ENCODE measurements at places on chromosomes 7 and 10. TPM values are rescaled to one million over a fixed set of nuclear protein-coding genes. Genes with fewer than 3 reads are reported as not detected.
A peak's percentile ranks its signal among the peaks of the same experiment; 100 is the strongest.

Gene C10orf53
- not detected for polyA plus RNA-seq

DNA sequence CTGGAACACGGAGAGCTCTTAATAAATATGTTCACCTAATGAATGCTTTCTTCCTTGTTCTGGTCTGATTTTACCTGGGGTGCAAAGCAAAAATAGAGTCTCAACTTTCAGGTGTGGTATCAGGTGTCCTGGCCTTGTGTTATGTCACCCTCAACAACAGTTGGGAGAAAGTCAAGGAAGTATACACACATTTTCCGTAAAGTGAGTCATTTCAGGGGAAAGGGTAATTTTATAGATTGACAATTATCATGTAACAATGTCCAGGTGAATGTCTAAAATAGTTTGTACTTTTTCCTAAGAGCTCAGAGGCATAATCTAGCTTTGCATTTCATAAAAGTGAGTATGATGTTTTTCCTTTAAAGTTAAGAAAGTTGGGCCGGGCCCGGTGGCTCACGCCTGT lies 287.4 kb downstream of the SKIDA1 start:
- no peak for DNase-seq

GRCh38 chr7:55179931-55180682 lies 161.3 kb downstream of the EGFR start:
- no peak for DNase-seq

DNA sequence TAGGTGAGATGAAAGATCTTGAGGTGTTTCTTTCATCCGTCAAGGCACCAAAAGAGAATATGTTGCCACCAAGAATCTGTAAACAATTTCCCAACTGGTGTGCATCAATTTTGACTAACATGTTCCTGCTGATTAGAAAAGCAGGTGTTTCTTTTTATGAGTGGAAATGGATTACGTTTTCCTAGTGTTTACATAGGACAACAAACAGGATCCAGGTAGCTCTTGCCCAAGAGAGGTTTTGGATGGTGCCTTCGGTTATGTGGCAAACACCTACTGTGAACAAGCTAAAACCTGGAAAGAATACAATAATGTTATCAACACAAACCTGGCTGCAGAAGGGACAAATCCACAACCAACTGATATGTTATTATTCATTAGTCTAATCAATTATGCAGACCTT lies 53.6 kb upstream of the WNT16 start:
- no peak for DNase-seq

GRCh38 chr10:97255512-97256293 lies 36.7 kb downstream of the ARHGAP19 start:
- no peak for DNase-seq

GRCh38 chr10:66748217-66748616 lies 177.6 kb upstream of the LRRTM3 start:
- DNase-seq: no peak

Gene SOSTDC1
- polyA plus RNA-seq: 0.07 TPM

GRCh38 chr10:113336549-113337130 lies 216.2 kb upstream of the HABP2 start:
- no peak for DNase-seq

Gene ASZ1
- polyA plus RNA-seq: 0.03 TPM

DNA sequence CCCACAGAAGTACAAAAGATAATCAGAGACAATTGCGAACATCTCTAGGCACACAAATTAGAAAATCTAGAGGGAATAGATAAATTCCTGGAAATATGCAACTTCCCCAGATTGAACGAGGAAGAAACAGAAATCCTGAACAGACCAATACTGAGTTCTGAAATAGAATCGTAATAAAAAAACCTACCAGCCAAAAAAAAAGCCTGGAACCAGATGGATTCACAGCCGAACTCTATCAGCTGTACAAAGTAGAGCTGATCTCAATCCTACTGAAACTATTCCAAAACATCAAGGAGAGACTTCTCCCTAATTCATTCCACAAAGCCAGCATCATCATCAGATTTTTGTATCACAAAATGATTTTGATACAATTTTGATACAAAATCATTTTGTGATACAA lies 206.4 kb downstream of the REEP3 start:
- DNase-seq: no peak

- peak; percentile 5 for DNase-seq
Observed at GRCh38 chr10:14879124-14879927, 660 bp downstream of the SUV39H2 start.

Gene COL17A1
- polyA plus RNA-seq: 0.12 TPM

DNA sequence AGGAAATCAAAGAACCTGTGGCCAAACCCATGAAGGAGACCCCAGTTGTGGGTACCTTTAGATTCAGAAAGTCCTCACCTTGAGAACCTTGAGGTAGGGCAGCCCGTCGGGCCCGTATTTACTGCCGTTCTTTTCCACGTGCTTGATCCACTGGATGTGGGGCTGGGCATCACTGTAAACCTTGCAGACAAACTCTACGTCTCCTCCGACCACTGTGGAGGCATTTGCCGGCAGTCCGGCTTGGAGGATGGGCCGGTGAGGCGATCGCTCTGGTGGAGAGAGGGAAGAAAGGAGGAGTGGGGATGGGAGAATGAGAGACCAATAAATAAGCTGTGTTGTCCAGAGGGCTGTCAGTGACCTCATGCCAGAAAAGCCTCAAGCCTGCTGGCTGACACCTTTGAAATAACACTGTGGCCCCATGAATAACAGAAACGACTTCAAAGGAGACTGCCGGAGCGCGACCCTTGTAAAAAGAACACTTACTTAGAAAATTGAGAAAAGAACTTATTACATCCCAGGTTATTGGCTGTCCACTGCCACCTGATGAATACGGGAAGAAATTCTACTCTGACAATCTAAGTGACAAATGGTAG lies 78.2 kb downstream of the FGFR2 start:
- no peak for DNase-seq

DNA sequence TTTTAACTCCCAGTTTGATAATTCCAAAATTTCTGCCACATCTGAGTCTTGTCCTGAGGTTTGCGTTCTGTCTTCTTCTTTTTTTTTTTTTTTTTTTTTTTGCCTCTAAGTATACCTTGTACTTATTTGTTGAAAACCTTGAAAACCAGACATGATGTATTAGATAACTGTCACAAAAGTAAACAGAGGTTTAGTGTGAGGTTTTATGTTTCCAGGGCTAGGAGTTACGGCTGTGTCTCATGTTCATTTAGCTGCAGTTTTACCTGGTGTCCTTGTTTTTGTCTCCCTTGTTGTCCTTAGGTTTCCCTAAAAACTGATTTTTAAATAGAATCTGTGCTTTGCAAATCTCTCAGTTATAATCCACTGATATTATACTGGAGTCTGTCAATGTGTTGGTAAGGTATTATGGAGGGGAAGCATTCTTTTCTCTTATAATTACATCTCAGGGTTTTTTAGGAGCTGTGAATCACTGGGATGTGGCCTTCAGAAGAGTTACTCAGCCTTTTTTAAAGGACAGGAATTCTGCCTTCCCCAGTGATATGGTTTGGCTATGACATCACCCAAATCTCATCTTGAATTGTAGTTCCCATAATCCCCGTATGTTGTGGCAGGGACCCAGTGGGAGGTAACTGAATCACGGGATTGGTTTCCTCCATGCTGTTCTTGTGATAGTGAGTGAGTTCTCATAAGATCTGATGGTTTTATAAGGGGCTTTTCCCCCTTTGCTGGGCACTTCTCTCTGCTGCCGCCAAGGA lies 95.0 kb downstream of the CDCA7L start:
- no peak for DNase-seq

Gene DNAJB12
- polyA plus RNA-seq: 17.2 TPM

Gene AKR1C2
- 12.1 TPM for polyA plus RNA-seq

Gene TRIM73
- polyA plus RNA-seq: not detected

Gene RAB19
- not detected for polyA plus RNA-seq

GRCh38 chr10:12061124-12061523 lies 7.6 kb upstream of the DHTKD1 start:
- no peak for DNase-seq

GRCh38 chr10:87734987-87735827 lies 75.5 kb downstream of the PAPSS2 start:
- peak; percentile 68 for DNase-seq

GRCh38 chr10:133459454-133460207 lies 5.9 kb downstream of the SCART1 start:
- no peak for DNase-seq

DNA sequence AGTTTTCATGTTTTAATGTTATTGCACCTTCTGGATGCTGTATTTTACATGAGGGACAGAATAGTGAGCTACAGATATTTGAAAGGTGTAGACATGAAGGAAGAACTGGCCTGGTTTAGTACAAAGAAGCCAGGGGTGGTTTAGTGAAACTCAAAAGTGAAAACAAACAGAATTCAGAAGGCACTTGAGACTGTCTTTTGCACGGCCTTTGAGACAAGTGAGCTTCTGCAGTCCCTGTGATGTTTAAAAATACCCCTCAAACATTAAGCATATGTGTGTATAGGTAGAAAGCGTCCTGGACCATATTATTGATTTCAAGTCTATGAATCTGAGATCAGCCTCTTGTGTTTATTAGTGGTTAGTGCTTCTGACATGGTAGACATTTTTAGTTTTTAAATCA lies 118.9 kb downstream of the CDK14 start:
- DNase-seq: no peak

DNA sequence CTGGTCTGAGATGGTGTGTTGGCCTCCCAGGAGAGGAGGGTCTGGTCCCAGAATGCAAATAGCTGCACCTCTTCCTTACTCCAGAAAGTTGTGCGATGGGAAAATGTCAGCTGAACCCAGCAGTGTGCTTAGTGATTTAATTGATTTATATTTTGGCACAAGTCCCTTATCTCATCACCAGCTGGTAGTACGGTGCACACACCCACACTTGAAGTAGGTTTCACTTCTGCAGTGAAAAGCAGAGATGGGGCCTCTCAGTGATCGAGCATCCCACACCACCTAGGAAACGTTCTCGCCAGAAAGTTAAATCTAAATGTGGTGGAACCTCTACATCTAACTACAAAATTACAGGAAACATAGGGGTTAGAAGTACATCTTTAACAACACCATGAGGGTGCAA lies 80.4 kb downstream of the UBE3C start:
- no peak for DNase-seq

DNA sequence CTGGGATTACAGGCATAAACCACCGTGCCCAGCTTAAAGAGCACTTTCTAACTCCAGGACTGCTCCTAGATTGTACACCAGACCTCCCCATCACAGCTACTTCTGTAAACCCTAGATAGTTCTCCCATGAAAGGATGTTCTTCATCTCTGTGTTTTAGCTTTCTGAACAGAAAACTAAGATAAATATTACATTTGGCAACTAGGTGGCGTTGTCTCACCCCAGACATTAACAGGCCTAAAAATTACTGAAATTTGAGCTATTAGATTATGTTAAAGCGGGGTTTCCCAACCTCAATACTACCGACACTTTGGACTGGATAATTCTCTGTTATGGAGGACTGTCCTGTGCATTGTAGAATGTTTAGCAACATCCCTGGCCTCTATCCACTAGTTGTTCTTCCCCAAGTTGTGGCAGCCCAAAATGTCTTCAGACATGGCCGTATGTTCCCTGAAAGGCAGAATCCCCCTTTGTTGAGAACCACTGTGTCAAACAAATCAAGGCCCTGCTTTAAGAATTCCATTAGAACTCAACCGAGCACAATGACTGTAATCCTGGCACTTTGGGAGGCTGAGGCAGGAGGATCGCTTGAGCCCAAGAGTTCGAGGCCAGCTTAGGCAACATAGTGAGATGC lies 19.1 kb downstream of the ATOH7 start:
- peak; percentile 69 for DNase-seq

Gene SFTPA1
- not detected for polyA plus RNA-seq

DNA sequence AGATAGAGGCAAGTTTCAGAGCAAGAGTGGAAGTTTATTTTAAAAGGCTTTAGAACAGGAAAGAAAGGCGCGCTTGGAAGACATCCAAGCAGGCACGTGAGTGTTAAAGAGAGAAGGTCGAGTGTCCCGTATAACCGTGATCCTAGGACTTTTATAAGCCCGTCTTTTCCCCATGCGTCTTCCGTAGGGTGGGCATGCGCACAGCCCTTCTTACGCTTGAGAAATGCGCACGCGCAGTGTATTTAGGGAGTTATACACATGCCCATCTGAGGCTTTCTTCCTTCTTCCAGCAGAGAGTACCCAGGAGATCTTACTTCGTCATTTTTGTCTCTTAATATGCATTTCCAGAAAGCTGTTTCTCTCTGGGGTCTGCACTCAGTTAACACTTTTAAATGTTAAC lies 52.4 kb downstream of the CALD1 start:
- DNase-seq: peak; percentile 60

DNA sequence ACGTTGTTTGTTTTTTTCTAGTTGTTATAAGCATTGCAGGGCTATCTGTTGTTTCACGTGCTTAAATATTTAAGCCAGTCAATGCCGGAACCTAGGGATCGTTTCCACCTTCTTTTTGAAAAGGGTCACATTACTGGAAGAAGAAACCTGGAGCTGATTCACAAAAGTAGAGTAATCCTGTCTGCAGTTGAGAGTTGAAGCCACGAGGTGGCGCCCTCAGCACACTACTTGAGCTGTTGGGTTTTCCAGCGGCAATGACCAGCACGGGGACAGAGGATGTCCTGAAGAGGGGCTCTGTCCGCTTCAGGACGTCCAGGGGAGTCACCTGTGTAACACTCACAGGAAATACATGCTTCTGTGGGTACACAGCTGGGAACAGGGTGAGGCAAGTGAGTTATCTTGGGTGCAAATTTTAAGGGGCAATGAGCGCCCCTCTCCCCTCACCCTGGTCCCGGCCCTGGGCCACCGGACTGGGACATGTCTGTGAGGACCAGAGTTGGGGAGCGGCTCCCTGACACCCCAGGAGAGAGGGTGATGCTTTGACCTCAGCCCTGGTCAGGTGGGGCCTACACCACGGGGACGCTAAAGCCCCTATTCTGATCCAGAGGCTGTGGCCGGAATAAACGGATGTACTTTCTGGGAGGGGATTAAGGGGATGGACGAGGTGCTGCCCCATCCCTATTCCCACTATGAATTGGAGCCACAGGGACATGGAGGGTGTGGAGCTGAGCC lies 26.3 kb upstream of the WDFY4 start:
- DNase-seq: peak; percentile 61

Gene ITGA8
- polyA plus RNA-seq: 0.66 TPM

GRCh38 chr7:51138123-51139085 lies 178.2 kb downstream of the COBL start:
- no peak for DNase-seq

Gene PPP1R17
- polyA plus RNA-seq: not detected
